Right ventricle myocardium superior (tissue), 1 donor: ENCODE measurements at places on chromosomes 3 and 15.

DNA sequence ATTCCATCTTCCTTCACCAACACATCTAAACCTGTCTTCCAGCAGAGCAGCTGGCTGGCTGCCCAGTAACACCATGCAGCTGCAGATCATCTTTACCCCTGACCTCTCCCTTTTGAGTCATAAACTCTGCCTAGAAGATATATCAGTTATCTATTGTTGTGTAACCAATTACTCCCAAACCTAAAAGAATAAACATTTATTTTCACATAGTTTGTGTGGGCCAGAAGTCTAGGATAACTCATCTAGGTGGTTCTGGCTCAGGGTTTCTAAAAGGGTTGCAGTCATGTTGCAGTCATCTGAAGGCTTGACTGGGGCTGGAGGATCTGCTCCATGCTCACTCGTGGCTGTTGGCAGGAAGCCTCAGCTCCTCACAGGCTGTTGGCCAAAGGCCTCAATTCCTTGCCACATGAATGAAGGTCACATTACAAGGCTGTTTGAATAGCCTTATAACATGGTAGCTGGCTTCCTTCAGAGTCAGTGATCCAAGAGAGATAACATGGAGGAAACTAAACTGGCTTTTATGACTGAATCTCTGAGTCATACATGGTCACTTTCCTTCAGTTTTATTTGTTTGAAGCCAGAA is 92.8 kb downstream of the GOLIM4 start:
- DNase-seq: no peak

DNA sequence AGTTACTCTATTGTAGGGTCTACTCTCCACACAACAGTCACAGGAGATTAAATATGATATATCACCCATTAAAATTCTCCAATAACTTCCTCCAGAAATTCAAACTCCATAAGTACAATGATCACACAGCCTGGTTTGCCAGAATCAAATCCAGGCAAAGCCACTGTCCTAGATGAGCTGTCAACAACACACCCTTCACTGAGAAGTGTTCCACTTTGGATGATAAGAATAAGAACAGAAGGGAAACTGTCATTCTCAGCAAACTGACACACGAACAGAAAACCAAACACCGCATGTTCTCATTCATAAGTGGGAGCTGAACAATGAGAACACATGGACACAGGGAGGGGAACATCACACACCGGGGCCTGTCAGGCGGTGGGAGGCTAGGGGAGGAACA is 41.4 kb upstream of the KBTBD8 start:
- no peak for DNase-seq

GRCh38 chr3:45109771-45110508 is 36.2 kb downstream of the CDCP1 start:
- no peak for DNase-seq

GRCh38 chr3:16203031-16203430 is 28.6 kb downstream of the GALNT15 start:
- DNase-seq: no peak

GRCh38 chr3:184255291-184256039 is 5.9 kb downstream of the CAMK2N2 start:
- DNase-seq: no peak

DNA sequence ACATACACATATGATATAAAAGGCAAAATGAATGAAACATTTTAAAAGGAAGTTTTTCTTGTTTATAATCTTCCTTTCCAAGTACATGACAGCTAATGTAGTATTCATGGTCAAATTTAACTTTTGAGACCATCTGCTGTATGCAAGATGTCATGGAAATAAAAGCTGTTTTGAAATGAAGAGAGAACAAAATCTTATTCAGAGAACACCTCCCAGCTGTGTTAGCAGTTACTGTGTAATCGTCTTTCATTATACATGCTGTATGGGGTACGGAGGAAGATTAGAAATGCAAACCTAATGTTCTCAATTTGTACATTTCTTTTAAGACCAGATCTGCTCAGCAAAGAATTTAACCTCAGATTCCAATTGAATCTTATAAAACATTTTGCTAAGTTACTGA is 1182.3 kb downstream of the OTOL1 start:
- no peak for DNase-seq

- no peak for DNase-seq
Observed at GRCh38 chr3:128185630-128186447, 32.6 kb downstream of the EEFSEC start.

DNA sequence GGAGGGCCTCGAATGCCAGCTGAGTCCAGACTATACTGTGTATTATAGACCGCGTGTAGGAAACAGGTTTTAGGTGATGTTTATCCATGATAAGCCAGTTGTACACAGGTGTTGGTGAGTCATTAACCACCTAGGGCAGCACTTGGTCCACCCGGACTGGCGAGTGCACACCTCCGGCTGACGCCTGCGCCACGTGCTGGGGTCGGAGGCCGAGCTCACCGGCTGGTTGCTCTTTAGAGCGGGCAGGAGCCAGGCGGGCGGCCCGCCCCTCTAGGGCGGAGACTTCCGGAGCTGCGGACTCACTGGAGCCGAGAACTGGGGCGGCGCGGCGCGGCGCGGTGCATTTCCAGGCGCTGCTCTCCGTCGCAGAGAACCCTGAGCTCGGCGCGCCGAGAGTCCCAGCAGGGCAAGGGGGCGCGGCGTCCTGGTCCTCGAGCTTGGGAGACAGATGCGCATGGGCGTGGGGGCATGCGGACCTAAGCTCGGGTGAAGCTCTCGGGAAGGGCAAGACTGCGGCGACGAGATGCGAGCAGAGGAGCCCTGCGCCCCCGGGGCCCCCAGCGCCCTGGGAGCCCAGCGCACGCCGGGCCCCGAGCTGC is at the start of gene ESYT3:
Gene ESYT3 (plus strand): TSS at position 341 of the 599 bp plus-strand sequence. CDS start 183 bp downstream, at position 524.
- DNase-seq: peak; percentile 85

DNA sequence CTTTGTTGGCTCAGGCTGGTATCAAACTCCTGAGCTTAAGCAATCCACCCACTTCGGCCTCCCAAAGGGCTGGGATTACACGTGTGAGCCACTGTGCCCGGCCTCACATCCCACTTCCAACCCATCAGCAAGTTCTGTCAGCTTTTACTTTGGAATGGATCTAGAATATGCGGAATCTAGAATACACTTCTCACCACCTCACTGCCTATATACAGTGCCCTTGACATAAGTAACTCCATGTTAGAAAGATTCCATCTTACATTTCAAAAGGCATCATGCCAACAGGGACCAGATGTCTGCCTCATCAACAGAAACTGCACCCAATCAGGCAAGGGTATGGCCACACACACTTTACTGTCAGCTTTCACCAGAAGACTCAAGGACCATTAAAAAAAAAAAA is 9.9 kb upstream of the RBSN start:
- DNase-seq: no peak

GRCh38 chr3:189038773-189039745 is 132.7 kb upstream of the TPRG1 start:
- DNase-seq: no peak

GRCh38 chr3:18378218-18378617 is 46.9 kb downstream of the SATB1 start:
- DNase-seq: no peak

- DNase-seq: no peak
Observed at GRCh38 chr3:134559591-134559990, 73.7 kb downstream of the CEP63 start.

DNA sequence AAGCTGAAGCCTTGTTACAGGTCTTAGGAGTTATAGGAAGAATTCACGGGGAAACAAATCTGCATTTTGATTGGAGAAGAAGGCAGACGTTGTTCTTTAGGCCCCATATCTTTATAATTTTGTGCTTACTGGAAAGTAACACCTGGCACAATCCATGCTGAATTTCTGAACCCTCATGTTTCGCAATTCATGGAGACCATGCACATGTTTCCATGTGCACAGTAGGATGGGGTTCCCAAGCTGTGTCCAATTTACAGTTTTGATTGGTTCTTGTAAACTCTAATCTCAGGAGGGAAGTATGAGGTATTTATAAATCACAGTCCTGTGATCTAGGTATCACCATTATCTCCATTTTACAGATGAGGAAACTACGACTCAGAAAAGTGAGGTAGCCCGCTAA is 7.8 kb upstream of the SCAANT1 start:
- no peak for DNase-seq

- no peak for DNase-seq
Observed at GRCh38 chr15:41116962-41117252, 827 bp upstream of the INO80 start.

GRCh38 chr3:164832216-164832615 is 246.1 kb downstream of the SI start:
- no peak for DNase-seq

- DNase-seq: no peak
Observed at GRCh38 chr15:66131200-66131599, 122.3 kb downstream of the MEGF11 start.

- DNase-seq: no peak
Observed at GRCh38 chr15:92377083-92377789, 16.4 kb upstream of the ST8SIA2 start.

GRCh38 chr3:131338948-131339640 is 42.5 kb upstream of the NUDT16 start:
- DNase-seq: no peak

- no peak for DNase-seq
Observed at GRCh38 chr3:116741467-116741866, 31.9 kb downstream of the TUSC7 start.

DNA sequence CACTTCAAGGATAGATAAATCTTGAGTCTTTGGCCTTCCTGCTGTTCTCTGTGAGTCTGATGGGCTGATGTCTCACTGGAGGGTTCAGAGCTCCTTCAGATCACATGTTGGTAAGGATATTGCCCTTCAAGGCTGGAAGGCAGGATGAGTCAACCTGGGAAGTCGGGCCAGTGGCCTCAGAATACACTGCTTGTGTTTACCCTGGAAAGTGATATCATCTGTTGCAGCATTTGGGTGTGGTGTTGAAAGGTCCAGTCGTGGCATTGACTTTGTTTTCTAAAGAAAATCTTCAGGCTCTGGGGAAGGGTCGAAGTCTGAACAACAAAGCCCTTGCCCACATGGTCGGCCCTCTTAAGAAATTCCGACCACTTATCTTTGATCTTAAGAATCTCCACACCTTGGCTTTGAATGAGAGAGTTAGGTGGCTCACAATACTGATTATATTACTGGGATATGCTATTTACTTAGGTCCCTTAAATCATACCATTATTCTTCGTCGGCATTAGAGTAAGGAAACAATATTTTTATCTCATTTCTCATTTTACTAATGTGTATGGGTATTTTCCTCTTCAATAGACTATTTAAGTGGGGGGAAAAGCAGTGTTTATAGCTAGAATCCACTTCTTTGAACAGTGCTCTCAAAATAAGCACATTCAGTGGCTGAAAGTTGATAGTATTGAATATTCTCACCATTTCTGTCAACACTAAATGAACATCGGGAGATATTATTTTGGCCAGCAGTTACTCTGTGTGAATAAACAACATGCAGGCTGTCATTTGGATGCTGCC is 303.9 kb upstream of the RASGRP1 start:
- peak; percentile 51 for DNase-seq

DNA sequence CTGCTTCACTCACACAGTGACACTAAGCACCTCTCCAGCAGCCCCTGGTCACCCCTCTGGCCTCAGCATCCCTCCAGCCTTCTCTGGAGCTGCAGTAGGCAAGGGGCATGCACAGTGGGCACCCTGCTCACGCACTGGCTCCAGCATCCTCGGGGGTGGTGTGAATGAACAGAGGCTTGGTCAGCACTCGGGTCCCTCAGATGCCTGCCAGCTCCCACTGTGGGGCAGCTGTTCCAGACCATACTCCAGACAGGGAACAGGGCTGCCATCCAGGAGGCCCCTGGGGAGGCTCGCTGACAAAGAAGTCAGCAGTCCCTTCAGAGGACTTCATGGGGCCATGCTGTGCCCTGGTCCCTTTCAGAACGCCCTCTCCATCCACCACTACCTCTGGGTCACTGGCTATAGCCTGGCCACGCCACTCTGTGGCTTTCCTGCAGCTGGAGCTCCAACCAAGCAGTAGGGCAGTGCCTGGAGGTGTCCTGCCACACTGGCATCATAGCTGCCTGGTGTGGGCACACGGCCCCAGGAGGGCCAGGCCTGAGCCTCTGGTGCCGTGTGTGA is 26.3 kb downstream of the ALS2CL start:
- DNase-seq: no peak

GRCh38 chr15:67051088-67052045 is 14.0 kb upstream of the SMAD3 start:
- no peak for DNase-seq

DNA sequence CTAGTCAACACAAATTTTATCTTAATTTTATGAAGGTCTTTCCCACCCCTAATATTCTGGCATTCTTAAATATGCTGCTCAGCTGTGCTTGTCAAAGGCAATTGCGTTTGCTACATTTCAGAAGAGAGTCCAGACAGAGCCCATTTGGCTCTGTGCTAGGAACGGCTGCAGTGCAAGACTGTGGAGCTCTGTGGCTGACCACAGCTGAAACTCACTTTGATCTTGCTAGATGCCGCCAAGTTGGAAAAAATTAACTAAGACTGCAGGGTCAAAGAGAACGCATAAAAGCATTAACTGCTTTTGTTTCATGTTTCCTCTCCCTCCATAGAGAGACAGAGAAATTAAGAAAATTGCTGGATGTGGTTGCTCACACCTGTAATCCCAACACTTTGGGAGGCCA is 7.6 kb upstream of the PPP1R2 start:
- no peak for DNase-seq

DNA sequence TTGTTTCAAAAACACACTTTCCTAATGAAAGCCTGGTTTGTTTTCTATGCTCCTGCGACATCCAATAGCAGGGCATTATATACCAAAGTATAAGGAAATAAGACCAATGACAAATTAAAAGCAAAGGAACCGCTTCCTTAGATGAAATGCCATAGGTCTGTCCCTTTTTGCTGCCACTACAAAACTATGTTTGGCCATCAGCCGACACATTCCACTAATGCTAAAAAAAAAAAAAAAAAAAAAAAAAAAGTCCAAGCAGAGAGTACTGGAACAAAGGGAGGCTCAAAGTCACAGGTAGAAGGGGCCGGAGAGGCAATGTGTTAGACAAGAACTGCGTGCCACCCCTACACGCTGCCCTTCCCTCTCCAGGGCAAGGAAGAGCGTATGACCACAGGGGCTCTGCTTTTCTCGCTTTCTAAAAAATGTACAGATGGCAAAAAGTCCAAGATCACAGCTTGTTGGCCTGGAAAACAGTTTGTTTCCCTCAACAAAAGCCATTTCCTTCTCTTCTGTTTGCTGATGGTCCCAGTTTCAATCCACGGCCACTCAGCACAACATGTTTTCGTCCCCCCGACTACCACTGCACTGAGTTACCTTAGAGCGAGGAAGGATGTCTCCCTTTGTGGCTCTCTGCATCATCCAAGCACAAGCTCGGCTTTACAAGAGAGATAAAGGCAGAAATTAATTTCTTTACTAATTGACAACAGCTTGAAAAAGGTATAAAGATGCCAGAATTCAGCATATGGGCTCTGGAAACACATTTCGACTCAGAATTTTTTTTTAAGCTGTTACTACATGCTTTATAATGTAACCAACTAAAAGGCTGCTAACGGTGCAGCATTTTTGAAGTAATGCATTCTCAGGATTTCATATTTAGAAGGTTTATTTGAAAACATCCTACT is 70.8 kb downstream of the ABTB1 start:
- no peak for DNase-seq

- no peak for DNase-seq
Observed at GRCh38 chr3:82715091-82715856, 953.8 kb upstream of the GBE1 start.
